ENCODE measurements at places on chromosomes 1 and 21.
A peak's percentile ranks its signal among the peaks of the same experiment; 100 is the strongest.

GRCh38 chr1:202007304-202007703 lies 3.1 kb upstream of the ELF3 start:
- no peak for DNase-seq

GRCh38 chr21:33339135-33339534 lies 14.4 kb downstream of the IFNAR1 start:
- no peak for DNase-seq

DNA sequence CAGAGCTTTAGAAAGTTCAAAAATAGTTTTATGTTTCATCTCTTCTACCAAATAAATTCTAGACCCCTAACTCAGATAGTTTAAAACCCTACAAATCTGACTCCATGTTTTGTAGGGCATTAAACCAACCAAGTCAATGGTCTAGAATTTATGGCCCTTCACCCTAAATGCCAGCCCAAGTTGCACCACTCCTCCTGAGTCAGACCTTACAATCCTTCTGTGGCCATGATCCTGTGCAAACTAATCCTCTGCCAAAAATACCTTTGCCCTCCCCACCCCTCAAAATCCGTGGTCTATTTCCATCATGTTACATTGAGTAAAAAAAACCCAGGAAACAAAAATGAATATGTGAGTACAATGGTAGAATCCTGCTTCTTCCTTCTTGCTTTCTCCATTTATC lies 179.3 kb downstream of the NR5A2 start:
- no peak for DNase-seq

DNA sequence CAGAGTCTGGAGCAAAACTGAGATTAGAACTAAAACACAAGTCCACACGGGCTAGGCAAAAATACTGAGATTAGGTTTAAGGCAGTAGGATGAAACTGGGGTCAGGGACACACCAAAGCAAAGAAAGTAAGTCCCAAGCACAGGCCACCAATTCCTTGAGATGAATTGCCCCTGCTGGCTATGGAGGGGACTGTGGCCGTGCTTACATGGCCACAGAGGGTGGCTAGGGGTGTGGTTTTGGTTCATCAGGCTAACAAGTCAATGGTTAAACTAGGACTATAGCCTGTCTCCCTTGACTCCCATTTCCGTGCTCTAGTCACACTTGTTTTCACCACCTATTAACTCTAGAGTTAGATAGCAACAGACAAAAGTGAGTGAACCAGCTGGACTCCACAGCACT lies 394.8 kb downstream of the PBX1 start:
- no peak for DNase-seq

GRCh38 chr1:161678500-161678899 lies 15.6 kb downstream of the FCGR2B start:
- DNase-seq = no peak

DNA sequence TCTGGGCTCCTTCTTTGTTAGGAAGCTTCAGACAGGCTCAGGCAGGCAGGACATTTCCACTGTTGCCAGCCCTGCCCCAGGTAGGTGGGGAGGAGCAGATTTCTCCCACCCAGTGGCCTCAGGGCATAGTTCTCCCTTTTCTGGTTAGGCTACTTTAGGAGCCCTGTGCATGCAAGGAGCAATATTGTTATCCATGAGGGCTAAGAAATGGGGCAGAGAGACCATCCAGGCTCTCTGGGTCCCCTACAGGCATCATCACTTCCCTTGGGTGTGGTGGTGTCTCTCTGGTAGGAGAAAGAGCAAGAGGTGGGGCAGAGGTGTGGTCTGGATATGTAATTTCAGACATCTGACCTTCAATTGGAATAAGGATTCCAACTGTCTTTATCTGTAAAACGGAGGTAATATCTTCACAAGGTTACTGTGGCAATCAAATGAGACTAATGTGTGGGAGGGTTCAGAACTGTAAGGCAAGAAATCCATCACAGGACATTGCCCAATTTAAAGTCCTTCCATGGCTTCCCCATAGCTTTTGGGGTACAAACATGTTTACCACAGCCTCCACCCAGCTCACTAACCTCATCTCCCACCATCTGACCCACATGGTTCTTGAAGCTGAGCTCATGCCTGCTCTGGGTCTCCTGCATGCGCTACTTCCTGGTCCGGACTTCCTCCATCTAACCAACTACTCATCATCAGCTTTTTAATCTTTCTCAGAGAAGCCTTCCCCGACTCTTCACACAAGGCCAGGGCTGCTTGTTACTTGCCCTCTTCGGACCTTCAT lies 26.1 kb downstream of the PCAT6 start:
- no peak for DNase-seq

DNA sequence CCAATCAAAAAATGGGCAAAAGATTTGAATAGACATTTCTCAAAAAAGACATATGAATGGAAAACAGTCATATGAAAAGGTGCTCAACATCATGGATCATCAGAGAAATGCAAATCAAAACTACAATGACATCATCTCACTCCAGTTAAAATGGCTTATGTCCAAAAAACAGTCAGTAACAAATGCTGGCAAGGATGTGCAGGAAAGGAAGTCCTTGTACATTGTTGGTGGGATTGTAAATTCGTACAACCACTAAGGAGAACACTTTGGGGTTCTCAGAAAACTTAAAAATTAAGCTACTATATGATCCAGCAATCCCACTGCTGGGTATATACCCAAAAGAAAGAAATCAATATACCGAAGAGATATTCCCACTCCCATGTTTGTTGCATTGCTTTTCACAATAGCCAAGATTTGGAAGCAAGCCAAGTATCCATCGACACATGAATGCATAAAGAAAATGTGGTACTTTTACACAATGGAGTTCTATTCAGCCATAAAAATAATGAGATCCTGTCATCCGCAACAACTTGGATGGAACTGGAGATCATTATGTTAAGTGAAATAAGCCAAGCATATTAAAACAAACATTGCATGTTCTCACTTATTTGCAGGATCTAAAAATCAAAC lies 17.9 kb downstream of the GBP5 start:
- DNase-seq = peak; percentile 88

DNA sequence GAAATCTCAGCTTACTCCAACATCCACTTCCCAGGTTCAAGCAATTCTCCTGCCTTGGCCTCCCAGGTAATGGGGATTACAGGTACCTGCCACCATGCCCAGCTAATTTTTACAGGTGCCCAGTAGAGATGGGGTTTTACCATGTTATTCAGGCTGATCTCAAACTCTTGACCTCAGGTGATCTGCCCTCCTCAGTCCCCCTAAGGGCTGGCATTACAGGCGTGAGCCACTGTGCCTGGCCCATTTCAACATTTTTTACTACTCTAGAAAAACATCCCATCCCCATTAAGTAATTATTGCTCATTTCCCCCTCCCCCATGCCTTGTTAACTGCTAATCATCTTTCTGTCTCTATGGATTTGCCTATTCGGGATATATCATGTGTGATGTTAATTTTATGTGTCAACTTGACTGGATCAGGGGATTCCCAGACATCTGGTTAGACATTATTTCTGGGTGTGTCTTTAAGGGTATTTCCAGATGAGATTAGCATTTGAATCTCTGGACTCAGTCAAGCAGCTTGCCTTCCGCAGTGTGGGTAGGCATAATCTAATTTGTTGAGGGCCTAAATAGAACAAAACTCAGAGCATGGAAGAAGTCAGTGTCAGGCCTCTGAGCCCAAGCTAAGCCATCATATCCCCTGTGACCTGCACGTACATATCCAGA lies 33.0 kb upstream of the ZBTB8B start:
- DNase-seq = no peak

DNA sequence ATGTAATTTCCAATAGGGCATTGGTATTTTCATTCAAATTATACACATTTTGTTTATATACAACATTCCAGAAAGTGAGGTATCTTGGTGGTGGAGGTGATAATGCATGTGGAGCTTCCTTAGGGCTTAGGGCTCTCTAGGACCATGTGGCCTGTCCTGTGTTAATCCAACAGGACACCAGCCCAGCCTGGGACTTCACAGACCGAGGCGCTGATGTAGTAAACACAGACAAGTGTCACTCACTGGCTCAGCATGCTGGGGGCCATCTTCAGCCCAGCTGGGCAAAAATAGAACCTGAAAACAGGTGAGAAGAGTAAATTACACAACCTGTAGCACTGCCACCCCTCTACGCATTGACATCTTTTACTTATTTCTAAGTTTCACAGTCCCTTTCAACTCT lies 66.7 kb downstream of the MAB21L3 start:
- no peak for DNase-seq

DNA sequence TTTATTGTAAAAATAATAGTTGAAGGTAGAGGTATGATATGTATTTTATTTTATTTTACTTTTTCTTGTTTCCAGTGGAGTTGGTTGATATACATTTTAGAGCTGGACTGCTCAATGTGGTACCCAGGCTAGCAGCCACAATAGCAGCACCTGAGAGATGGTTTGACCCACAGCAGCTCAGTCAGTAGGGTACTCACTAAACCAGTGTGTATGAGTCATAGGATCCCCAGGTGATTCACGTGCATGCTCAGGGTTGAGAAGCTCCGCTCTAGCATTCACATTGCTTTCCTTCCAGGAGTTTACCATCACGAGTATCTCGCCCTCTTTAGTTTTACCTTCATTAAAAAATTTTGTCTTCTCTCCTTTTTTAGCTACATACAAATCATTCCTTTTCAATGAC lies 96.0 kb upstream of the PAXBP1 start:
- DNase-seq = no peak

- DNase-seq = peak; percentile 61
These were observed 556.8 kb downstream of the PTPRU start for GRCh38 chr1:29793101-29793546.

DNA sequence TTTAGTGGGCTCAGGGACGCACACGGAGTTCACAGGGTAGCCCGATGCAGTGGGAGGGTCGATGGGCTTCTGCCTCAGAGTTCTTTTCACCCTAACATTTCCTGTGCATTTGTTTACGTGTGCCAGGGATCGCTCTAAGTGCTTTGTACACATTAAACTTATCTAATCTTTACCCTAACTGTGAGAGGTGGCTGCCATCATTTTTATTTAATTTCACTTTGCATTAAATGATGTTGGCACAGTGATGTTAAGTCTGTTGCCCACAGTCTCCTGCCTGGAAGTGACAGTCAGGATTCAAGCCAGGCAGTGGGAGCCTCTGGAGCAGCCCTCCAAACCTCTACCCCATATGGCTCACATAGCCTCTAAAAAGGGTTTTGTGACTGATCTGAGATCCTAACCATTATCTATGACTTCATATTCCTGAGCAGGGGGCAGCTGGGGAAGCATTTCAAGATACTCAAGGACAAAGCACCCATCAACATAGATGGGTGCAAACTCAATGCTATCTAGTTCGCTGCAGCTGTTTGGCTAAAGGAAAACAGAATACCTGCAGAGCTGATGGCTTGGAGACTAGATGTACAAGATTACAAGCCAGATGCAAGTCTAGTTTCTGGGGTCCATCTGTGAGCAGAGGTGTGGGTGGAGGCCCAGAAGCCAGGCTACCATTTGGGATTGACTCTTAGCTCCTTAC lies 303.8 kb downstream of the DISC1 start:
- no peak for DNase-seq

DNA sequence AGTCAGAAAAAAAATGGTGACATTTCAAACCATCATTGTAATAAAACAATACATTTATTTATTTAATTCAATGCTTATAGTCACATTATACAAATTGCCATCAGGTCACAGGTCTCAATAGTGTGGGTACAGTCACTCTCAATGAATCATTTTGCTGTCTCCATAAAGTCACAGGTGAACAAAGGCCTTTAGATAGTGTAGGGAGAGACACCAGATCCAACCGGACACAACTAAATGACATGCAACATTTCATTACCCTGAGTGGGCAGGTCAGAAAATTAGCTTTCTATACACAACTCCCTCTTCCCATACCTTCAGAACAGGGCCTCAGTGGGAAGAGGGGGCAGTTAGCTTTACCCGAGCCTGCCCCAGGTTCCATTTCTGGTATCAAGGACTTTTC lies 63.2 kb downstream of the STYXL2 start:
- no peak for DNase-seq

DNA sequence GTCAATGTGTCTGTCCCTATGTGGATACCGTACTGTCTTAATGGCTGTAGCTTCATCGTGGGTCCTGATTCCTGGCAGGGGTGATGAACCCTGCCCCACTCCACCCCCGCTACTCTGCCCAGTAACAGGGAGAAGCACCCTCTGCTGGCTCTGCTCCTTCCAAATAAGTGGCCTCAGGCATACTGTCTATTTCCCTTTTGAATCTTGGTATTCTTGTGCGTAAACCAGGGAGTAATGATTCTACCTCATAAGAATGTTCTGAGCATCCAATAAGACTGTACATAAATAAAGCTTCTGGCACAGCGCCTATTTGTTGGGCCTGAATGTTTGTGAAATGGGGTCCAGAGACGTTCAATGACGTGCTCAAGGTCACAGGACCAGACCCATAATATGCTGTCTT lies 35.2 kb upstream of the CTPS1 start:
- no peak for DNase-seq

DNA sequence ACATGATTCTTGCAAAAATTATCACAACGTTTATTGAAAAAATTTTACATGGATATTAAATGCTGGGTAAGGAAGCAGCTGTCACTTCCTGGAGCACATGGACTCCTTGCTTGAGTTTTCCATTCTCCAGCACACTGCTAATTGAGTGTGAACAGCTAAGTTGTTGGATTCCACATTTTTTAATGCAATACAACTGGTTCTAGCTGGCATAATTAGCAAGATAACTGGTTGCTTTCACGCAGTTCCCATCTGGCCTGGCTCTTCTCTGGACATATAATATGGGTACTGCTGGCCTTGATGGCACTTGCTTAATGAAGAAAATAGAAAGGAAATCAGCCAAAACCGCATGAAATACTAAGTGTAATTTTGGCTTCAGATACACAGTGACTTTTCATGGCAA lies 26.6 kb downstream of the RGS21 start:
- peak; percentile 9 for DNase-seq

DNA sequence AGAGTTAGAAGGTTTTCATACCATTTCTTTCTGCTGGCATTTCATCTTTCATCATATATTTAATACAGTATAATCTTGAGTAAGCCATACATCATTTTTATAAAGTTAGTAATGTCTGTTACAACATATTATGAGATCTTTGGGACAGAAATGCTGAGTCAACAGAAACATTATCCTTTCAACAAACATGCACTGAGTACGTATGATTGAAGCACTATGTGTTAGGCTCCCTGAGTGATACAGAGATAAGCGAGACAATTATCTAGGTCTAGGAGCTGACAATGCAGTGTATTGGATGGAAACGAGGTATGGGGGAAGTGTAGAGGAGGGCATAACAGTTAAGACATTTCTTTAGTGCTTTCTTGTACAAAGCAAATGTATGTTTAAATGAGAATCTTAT lies 19.7 kb upstream of the GPR52 start:
- DNase-seq = no peak

GRCh38 chr1:8578936-8579335 lies 238.5 kb downstream of the RERE start:
- peak; percentile 41 for DNase-seq

GRCh38 chr21:24175106-24175505 lies 1432.2 kb downstream of the MRPL39 start:
- no peak for DNase-seq

- no peak for DNase-seq
These were observed 100.3 kb upstream of the DMRTA2 start for GRCh38 chr1:50523548-50523947.
